ENCODE measurements at places on chromosomes 6 and 20.

- no peak for DNase-seq
These were observed 7.1 kb upstream of the ZBP1 start for GRCh38 chr20:57627339-57627738.

DNA sequence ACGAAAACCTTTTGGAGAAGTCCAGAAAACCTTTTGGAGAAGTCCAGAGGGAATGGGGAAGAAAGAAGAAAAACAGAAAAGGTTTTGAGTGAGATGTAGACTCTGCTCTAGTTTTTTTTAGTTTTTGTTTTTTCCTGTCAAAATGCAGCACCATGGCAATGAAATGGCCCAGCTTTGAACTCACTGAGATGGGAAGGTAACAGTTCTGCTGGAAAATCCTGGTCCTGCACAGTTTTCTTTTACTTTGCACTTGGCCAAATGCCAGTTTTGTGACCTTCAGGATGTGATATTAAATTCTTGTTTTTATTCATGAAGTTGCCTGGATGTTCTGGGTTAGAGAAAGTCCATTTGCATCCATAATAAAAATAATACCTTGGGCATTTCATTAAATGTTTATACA, 145.7 kb downstream of the CFAP61 start:
- peak; percentile 53 for DNase-seq

DNA sequence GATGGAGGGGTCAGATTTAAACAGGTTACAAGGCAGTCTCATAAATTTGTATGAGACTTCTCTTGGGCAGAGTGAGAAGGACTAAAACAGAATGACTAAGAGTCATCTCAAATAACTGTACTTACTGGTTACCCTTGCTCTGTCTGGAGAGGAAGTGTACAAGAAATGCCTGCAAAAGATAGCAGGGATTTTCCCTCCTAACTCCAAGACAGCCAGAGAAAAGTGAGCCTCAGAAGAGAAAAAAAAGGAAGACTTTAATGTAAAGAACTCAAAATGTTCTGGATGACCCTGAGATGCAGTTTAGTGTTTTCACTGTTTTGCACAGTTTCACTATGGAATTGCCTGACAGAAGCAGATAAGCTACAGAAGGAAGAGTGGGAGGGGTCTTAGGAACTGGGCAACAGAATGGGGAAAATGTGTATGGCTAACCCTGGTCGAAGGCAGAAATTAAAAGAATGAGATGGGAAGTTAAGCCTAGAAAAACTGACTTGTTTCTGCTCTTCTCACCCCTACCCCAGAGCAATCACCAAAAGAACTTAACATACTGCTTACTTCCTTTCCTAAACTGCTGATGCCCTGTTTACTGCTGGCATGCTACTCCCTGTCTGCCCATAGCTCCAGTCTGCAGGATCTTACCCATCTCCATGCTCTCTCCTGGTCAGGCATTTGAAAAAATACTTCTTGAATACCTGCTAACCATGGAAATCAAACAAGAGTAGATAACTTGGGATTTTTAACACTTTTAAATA, 98.1 kb upstream of the MARCKS start:
- peak; percentile 42 for DNase-seq

GRCh38 chr6:75292555-75292954, 8.0 kb upstream of the TMEM30A start:
- no peak for DNase-seq

DNA sequence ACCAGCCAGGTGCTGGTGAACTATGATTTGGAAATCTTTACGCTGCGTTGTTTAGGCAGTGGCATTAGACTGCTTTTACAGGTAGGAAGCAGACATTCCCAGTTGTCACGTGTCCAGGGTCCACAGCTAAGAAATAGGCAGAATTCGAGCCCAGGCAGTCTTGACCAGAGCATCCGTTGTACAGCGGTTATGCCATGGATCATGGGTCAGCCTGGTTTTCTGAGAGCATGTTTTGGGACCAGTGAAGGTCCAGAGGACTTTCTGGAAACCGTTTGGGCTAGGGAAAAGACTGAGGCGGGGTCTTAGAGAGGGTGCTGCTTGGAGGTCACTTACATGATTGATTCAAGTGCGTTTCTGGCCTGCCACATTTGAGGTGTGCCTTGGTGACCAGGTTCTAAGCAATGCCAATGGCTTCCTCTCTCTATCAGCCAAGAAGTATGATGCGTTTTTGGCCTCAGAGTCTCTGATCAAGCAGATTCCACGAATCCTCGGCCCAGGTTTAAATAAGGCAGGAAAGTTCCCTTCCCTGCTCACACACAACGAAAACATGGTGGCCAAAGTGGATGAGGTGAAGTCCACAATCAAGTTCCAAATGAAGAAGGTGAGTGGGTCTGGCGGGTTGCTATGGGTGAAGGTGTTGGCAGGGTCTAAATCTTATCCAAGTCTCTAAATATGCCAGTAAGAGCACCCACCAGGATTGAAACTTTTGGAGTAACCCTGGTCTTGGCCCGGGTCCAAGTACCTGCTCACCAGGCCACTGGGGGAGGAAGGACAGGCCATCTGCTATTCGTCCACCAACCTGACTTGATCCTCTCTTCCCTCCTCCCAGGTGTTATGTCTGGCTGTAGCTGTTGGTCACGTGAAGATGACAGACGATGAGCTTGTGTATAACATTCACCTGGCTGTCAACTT, 1.8 kb downstream of the RPL10A start:
- peak; percentile 36 for DNase-seq

DNA sequence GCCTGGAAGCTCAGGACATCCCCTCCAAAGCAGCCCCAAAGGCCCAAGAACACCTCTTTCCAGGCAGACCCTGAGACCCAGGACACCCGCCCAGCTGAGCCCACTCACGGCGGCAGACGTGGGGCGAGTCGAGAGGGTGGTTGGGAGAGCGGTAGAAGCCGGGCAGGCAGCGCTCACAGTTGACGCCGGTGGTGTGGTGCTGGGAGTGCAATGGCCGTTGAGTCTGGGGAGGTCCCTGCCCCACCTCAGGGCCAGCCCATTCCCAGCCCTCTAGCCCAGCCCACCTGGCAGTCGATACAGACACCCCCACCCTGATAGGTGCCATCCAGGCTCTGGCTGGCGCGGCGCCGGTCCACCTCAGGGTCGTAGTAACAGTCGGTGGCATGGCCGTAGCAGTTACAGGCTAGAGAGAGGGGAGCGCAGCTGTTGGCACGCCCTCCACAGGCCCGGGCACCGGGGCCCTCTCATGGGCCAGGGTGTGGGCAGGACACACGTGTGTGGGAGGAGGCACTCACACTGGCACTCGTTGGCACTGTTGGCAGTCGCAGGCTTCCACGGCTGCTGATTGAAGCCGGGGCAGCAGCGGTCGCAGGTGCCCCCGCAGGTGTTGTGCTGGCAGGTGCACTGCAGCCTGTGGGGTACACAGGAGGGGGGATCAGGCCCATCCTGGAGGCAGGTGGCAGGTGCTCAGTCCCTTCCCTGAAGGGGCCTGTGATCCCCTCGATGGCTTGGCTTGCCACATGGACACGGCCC, 20.5 kb downstream of the LAMA5 start:
- no peak for DNase-seq

DNA sequence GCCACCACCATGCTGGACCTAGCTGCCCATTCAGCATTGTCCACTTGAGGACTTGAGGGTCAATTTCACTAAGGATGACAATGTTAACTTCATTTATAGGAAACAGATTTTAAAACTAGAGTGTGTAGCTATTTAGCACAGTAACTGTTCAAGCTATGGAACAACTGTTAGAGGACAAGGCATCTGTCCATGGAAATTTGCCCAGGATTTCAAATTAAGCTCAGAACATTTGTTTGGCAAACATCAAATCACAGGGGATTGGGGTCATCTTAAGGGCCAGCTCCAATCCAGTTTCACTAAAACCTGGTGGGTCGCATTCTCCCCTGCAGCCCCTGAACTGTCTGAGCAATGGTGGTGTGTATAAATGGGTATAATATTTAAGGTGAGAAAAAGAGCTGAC, 35.1 kb downstream of the PM20D2 start:
- no peak for DNase-seq

- no peak for DNase-seq
These were observed 163.4 kb downstream of the MTFR2 start for GRCh38 chr6:136086686-136087085.

GRCh38 chr6:151100326-151100725, 139.4 kb upstream of the AKAP12 start:
- DNase-seq = no peak

- DNase-seq = peak; percentile 96
These were observed 1172.2 kb upstream of the CITED2 start for GRCh38 chr6:140546640-140547039.

DNA sequence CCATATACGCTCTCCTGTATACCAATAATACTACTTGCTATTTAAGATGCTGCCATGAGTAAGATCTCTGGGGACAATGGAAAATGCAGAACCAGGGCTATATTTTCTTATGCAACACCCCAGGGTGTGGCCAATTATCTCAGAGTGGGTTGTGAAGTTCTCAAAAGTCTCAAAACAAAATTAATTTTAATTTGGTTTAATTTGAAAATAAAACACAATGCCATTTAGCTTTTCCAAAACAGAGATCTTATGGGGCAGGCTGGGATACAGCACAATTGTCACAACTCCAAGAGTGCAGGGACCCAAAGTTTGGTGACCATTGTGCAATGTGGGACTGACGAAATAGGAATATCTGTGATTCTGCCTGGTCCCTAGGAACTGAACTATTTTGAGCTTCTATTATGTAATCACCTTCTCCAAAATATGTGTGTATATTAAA, 43.1 kb downstream of the MBOAT1 start:
- no peak for DNase-seq

- peak; percentile 77 for DNase-seq
These were observed 731 bp downstream of the TUBB2B start for GRCh38 chr6:3226481-3227362.

- peak; percentile 50 for DNase-seq
These were observed 72.1 kb downstream of the AFDN start for GRCh38 chr6:167898673-167899311.

DNA sequence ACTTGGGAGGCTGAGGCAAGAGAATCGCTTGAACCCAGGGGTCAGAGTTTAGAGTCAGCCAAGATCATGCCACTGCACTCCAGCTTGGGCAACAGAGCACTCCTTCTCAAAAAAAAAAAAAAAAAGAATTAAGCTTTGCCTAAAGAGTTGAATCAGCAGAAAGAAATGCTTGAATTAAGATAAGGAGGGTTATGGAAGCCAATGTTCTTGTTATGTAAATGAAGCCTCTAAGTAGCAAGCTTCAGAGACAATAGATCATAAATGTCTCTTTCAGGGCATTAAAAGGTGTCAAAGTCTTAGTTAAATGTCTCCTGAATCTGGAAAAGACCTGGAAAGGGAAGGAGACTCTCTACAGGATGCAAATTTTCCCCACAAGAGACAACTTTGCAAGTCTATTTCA, 69.7 kb upstream of the FAM83B start:
- DNase-seq = no peak

DNA sequence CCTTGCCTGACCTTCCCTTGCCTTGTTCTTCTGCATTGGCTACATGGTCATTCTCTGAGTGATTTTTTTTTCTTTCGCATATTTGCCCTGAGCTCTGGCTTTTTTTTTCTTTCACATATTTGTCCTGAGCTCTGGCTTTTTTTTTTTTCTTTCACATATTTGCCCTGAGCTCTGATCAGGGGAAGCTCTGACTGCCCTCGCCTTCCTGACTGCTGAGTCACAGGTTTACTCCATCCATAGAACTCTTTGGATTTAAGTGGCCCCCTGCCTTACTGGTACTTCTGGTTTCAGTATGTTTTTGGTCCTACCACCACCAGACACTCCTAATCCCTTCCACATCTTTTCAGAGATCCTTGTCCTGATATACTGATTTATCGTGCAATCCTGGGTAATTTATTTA, 201.1 kb downstream of the OGFRL1 start:
- DNase-seq = peak; percentile 94

- peak; percentile 97 for DNase-seq
These were observed 11.1 kb downstream of the RPL7L1 start for GRCh38 chr6:42890311-42891198.

- DNase-seq = peak; percentile 81
These were observed 473.9 kb downstream of the COL12A1 start for GRCh38 chr6:74731931-74732330.

DNA sequence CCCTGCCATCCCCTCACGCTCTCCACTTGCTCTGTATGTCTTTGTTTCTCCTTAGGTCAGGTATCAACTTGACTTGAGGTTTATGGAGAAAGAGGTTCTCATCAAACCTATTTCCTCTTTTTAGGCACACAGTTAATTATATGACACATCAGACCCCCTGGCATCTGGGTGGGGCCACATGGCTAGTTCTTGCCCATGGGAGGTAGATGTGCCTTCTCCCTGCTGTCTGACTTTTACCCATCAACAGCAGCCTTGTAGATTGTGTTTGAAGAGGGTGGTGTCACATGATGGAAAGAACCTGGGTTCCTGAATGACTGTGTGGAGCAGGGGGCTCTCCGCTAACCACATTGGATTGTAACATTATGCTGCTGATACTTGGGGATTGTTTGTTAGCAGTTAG, 7.2 kb upstream of the UQCC2 start:
- DNase-seq = no peak
